Suppressor macrophage treated with lipopolysaccharide for 1 hour (primary cell): ENCODE measurements at places on chromosomes 13 and 19.

DNA sequence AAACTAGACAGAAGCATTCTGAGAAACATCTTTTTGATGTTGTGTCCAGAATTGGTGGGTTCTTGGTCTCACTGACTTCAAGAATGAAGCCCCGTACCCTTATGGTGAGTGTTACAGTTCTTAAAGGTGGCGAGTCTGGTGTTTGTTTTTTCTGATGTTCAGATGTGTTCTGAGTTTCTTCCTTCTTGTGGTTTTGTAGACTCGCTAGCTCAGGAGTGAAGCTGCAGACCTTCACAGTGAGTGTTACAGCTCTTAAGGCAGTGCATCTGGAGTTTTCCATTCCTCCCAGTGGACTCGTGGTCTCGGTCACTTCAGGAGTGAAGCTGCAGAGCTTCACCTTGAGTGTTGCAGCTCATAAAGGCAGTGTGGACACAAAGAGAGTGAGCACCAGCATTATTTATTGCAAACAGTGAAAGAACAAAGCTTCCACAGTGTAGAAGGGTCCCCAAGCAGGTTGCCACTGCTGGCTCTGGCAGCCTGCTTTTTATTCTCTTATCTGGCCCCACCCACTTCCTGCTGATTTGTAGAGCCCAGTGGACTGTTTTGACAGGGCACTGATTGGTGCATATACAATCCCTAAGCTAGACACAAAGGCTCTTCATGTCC lies 1820.8 kb downstream of the UQCRFS1 start:
- no peak for DNase-seq

DNA sequence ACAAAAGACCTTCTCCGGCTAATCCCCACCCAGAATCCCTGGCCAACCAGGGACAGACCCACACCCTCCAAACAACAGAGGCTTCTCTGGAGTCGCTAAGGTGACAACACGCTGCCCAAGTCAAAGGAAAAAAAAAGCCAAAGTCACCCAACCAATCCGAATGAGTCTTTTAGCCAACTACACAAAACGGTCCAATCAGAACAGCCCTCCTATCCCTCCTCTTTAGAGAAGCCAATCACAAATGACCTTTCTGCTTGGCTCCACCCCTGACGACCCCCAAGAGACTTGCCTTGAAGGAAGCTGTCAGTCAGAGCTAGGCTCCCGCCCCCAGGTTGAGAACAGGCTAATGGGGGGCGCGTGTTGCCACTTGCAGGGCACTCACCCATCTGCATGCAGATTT lies 6.6 kb upstream of the FBXW9 start:
- DNase-seq, result peak; percentile 8

- peak; percentile 64 for DNase-seq
Observed at GRCh38 chr19:45498411-45499195, at the start of gene PPM1N. Gene PPM1N (plus strand): TSS chr19:45498443. CDS start chr19:45498473, 30 bp downstream.

GRCh38 chr19:33257828-33258227 lies 32.2 kb upstream of the SLC7A10 start:
- no peak for DNase-seq

- DNase-seq, result peak; percentile 96
Observed at GRCh38 chr19:1213391-1214286, 8.1 kb downstream of the STK11 start.
